Renal cortex interstitium (tissue), 15 donors: ENCODE measurements at places on chromosomes 1 and 21. TPM values are rescaled to one million over a fixed set of nuclear protein-coding genes. Genes with fewer than 3 reads are reported as not detected.

Gene HTR6
- 1.3 TPM for polyA plus RNA-seq

DNA sequence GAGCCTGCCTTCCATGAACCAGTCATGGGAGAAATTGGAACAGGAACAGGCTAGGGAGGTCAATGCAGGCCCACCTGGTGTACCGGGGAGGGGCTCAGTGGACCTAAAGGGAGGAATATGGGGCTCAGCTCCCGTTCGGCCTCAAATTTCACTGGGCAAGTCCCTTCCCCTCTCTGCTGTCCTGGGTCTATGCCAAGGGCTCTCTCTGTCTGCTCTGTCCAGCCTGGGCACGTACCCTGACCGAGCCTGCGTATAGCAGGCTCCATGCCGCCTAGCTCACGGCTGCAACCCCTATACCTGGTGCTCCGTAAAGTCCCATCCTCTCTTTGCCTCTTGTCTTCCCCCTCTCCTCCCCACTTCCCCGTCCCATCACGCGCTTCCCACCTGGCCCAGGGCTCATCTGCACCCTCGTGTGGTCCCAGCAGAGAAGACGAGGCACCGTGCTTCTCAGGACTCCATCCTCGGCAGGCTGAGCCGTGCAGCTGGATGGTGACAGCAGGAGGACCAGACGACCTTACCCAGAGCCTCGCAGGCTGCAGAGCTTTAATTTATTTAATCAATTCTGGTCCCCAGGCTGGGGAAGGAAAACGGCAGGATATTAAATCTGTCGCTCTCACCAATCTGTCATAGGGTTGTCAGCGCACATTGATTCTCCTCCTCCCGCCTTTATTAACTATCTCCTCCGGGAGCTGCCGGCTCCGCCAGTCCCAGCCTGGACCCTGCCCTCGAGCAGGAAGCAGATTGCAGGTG lies 25.0 kb upstream of the DISP3 start:
- DNase-seq, result no peak

DNA sequence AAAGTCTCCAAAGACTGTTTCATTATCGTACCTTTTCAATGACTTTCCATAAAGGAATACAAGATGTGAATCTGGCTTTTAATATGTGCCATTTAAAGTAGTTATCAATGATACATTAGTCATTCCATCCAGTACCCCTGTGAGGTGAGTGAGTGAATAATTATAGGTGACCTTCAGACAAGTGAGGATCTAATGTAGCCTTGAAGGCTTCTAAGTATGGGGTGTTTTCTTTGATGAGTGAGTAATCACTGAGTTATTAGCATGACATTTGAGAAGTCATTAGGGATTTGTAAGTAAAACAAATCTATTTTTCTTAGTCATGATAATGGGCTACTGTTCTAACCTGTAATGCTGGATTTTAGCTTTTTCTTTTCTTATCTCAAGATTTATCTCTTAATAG lies 831.4 kb downstream of the ADGRL2 start:
- no peak for DNase-seq

DNA sequence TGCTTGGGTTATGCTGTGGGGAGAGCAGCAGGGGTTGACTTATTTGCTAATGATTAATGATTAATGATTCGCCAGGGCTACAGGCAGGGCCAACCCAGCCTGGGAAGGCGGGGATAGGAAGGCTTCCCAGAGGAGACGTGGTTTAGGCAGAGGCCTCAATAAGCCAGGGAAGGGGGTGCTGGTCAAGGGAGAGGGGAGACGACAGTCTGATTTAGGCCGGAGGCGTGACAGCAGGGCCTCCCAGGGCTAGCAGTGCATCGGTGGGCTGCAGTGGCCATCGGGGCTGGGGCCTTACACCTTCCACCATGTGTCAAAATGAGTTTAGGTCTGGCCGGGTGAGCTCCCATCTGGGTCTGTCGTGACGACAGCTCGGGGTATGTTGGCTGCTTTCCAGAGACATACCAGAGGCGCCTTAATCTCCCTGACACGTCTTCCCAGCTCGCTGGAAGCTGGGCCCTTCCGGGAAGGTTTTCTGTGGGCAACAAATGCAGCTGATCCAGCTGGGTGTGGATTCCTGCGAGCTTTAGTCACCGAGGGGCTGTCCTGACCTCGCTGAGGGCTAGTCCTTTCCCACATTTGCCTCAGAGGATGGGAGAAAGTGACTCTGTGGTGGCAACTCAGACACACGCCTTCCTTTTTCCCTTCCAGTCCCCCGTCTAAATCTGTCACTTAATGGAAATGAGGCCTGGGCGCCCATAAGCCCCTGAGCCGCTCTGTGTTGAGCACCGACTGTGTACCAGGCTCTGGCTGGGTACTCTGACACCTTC lies 3.7 kb upstream of the SLC1A7 start:
- peak; percentile 46 for DNase-seq

DNA sequence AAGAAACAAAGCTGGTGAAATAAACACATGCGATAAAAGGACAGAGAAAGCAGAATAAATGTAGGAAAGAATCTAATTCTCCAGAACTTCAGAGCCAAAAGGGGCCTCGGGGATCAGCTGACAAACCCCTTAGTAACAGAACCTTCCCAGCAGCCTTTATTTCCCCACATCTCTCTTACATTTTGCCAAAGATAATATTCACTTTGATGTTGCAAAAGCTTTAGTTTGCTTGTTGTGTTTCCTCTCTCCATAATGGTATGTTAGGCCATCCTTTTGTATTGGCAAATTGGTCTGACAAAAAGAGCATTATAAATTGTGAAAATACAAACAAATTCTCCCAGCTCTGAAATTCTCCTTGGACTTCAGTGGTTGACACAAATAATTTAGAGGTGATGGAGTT lies 54.9 kb downstream of the OPTC start:
- DNase-seq, result no peak

DNA sequence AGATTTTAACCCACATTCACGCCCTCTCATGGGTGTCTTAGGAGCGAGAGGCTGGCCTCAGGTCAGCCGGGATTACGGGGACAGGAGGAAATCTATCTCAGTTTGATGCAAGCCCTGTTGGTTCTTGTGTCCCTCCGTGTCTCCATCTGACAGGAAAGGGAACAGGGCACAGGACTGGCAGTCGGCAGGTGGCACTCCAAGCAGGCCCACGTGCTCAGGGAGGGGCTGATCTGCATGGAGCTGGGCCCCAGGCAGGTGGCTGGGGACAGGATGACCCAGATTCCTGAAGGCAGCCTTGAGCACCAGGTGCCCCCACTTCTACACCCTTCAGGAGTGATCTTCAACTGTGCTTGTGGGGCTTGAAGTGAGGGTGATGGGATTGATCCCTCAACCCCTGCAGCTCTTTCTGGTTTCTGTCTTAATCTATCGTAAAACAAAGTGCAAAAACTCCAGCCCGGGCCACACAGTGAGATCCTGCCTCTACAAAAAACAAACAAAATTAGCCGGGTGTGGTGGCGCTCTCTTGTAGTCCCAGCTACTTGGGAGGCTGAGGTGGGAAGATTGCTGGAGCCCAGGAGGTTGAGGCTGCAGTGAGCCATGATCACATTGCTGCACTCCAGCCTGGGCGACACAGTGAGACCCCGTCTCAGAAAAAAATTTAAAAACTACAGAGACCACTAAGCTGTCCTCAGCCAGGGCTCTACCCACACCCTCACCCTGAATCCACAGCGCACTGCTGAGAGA lies 8.3 kb downstream of the PLEKHG5 start:
- DNase-seq, result no peak
